ENCODE measurements at places on chromosomes 1 and 21.
A peak's percentile ranks its signal among the peaks of the same experiment; 100 is the strongest.

DNA sequence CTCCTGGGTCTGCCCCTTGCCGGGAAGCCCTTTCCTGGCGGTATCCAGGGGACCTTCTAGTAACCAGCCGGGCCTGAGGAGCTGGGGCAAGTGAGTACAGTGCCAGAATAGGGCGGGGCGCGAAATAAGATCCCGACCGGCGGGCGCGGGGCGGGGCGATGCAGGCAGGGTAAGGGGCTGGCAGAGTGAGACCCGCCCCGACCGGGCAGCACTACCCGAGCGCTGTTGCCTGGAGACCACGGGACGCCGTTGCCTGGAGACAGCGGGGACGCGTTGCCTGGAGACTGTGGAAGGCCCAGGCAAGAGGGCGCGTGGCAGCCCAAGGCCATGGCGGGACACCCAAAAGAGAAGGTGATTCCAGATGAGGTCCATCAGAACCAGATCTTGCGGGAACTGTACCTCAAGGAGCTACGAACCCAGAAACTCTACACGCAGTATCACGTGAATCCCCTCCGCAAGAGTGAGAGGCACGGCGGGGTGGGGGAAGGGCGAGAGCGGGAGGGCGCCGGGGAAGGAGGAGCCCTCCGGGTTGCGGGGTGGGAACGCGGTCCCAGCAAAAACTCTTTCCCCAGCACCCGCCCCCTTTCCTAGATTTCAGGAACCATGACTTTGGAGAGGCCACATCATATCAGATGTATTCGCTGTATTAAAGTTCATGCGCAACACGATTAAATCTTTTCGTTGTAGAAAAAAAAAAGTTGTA lies 24.3 kb downstream of the EBNA1BP2 start:
- peak; percentile 15 for DNase-seq

- DNase-seq, result no peak
Observed at GRCh38 chr1:202821467-202821866, 10.7 kb downstream of the PCAT6 start.

DNA sequence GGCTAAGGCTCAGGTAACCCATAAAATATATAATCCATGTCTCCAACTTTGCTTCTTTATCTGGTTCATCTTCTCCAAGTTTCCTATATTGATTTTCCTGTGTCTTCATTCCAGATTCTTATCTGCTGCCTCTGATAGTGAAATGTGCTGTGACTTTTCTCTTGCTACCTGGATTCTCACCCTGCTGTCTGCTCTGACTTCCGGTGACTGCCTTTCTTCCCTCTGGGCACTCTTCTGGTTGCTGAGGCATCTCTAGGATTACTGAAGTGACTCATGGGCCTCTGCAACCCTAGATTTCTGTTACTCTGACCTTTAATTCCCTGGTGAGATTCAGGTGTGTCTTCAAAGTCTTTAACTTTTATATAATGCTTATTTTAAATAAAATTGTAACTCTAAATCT lies 46.9 kb downstream of the GIPC2 start:
- DNase-seq, result no peak

DNA sequence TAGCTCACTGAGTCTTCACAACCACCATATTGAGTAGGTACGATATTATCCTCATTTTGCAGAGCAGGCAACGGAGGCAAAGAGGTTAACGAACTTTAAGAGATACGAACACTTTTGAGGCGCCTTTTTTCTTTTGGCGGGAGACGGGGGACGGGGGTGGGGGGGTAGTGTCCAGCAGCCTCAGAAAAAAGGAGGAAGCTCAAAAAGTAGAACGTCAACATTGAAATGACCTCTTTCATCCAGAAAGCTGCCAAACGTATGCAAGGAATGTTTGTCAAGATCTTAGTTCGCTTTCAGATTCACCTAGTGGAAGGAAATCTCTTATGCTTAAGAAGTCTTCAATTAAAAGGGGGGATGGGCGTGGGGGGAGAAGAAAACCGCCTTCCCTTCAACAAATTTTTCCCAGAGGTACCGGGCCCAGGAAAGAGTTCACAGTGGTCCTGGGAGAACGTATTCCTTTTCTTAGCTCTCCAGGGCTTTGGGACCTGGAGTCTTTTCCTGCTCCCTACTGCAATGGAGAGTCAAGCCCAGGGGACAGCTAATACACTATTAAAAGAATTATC lies 1.1 kb upstream of the PCAT6 start:
- no peak for DNase-seq

GRCh38 chr1:18100491-18101063 lies 7.0 kb upstream of the IGSF21 start:
- peak; percentile 35 for DNase-seq

- DNase-seq, result no peak
Observed at GRCh38 chr21:34559089-34559631, 47.1 kb upstream of the KCNE1 start.

DNA sequence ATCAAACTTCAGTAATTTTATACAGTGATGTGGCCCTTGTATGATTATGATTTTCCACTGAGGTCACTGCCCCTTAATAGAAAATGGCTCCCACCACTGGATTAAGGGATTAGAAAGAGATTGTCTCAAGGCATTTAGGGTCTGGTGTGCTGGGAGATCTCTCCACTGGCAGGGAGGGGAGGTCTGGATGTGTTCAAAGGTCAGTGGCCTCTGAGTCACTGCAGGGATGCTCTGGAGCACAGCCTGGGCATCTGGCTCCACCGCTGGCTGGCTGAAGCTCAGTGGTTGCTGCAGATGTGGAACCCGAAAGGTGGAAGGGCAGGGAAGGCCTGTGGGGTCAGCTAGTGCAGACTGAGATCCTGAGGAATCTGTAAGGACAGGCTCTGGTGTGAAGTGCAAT lies 18.3 kb upstream of the CHI3L1 start:
- DNase-seq, result no peak

GRCh38 chr21:25871566-25871965 lies 136.8 kb downstream of the GABPA start:
- no peak for DNase-seq

- DNase-seq, result no peak
Observed at GRCh38 chr1:202624781-202625108, 85.5 kb downstream of the SYT2 start.

DNA sequence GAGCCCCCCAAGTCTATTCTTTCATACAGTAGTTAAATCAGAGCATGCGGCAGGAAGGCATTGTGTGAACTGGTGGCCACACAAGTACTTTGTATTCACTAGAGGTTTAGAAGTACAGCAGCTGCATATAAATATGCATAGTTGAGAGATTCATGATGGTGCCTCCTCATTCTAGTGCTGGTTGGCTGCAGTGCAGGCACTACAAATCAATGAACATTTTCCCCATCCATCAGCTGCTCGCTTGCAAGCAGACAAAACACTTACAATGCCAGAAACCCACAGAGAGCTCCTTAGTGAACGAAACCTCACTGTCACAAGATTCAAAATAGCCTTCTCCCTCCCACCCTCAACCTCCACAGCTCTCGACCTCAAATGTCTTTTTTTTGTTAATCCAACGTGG lies 726.2 kb downstream of the USP25 start:
- DNase-seq, result no peak

GRCh38 chr21:42830456-42831455 lies 48.6 kb downstream of the WDR4 start:
- no peak for DNase-seq

DNA sequence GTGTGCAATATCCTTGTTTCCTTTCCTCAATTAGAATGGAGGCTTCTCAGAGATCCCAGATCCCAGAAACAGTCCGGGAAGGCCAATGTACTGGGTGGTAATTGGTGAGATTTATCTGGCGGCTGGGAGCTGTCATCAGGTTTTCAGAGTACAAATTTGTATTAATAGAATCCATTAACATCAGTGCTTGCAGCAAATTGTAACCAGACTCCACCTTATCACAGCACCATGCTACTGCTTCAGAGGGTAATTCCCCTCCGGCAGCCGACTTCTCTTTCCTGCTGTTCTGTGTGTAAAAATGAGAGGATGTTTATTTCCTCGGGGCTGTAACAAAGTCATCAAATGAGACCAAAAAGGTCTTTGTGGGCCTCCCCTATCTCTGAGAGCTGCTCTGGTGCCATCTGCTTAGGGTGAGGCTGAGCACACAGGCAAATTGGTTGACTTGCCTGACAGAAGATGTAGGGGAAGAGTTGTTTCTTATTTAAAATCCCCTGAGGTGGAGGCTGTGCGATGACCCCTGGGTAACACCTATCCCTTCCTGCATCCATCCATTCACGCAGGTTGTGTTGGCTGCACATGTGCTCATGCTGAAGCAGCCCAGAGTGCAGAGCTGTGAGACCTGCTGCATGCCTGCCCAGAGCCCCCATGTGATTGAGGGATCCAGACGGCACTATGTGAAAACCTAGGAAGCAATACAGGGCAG lies 19.2 kb downstream of the NFASC start:
- DNase-seq, result no peak

GRCh38 chr1:13899856-13900255 lies 199.9 kb downstream of the PRDM2 start:
- no peak for DNase-seq

DNA sequence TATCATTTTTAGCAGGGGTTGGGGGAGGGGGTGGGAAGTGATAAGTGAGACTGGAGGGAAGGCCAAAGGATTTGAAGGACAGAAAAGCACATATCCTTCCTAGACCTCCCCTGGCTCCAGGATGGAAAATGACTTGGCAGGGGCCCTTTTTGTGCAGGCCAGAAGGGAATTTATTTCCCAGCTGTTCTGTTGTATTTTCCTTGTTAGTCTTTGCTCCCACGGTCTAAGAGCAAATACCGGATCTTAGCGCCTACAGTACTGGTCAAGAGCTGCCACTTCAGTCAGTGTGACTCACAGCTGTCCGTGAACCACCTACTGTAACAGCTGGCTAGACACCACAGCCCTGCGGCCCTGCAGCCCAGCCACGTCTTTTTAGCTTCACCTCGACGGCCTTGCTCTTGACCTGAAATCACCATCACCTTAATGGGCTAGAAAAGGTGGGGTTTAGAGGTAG lies 51.0 kb upstream of the ERRFI1 start:
- DNase-seq, result no peak

All from stimulated activated CD4-positive, alpha-beta T cell treated with anti-CD3 and anti-CD28 coated beads, Interleukin-4, amount 100 ng/mL, for 48 hours (primary cell).